Activated CD8-positive, alpha-beta memory T cell treated with anti-CD3 and anti-CD28 coated beads, Interleukin-2, amount 50 U/mL, for 4 hours (primary cell): ENCODE measurements at places on chromosomes 12 and 14.

DNA sequence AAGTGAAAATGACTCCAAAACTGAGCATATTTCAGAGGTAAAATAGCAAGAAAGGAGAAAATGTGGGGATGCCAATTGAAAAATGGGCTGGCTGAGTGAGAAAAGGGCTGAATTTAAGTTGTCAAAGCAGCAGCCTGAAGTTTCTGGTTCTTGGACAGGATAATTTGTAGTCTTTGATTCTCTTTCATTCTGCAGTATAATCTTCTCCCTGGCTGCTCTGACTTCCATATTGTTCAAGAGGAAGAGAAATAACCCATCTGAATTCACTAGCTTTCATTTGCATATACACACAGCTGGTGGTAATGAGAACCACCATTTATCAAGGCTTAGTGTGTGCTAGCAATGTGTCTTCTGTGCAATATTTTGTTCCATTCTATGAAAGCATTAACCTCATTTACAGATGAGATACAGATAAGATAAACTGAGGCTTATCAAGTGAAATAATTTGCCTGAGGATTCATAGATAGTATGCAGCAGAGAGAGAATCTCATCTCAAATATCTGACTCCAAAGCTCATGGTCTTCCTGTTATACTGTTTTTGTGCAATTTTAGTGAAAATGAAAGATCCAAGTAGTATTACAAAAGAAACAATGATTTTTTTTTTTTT lies 184.2 kb downstream of the TMTC2 start:
- no peak for DNase-seq

DNA sequence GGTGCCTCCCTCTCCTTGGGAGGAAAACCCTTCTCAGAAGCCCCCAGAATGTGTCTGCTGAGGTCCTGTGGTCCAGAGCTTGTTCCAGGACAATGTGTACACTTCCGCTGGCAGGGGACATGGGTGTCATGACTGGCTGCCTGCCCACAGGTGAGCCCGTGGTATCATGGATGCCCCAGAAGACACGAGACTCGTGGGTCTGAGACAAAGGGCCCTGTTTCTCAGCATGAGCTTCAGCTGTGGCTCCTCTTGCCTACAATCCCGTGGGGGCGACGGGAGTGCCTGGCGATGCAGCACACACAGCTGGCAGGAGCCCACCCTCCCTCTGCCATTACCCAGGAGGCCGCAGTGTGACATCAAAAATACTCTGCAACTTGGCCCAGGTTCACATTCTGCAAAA lies 7.0 kb downstream of the TMEM121 start:
- DNase-seq, result no peak

- no peak for DNase-seq
Measured at GRCh38 chr14:101862177-101862576, 100.7 kb downstream of the PPP2R5C start.

DNA sequence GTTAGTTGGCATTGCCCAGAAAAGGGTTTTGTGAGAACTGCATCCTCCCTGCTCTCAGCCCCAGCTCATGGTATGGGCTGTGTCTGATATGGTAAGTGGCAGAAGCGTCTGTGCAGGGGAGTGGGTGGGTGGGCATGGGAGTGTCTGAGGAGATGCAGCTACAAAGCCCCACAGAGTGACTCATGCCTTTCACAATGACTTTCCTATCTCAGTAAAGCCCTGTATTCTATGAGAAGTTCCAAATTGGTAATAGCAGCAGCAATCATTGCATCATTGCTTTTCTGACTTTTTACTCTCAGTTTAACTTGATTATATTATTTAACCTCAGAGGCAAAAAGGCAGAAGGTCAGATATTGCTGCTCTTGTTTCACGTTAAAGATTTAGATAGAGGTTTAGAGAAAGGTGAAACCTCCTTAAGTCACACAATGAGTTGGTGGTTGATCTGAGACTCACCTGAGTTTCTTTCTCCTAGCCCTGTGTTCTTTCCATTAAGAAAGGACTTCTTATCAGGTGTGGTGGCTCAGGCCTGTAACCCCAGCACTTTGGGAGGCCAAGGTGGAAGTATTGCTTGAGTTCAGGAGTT lies 171.7 kb downstream of the SLC5A8 start:
- DNase-seq, result no peak

DNA sequence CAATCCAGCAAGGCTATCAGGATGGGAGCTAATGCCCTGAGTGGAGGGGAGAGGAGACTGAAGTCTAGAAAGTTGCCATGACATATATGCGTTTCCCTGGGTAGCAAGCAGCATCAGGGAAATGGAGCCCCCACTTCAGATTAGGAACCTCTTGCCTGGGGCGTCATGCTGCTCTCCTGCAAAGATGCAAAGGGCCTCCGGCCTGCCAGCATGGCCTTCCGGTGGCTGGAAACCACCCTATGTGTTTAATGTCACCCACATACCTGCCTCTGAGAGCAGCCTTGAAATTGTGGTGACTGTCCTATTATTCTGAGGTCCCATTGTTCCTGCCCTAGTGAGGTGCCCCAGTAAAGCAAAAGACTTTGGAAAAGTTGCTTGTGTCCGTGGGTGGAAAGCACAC lies 10.0 kb upstream of the IFI27L2 start:
- DNase-seq, result no peak

DNA sequence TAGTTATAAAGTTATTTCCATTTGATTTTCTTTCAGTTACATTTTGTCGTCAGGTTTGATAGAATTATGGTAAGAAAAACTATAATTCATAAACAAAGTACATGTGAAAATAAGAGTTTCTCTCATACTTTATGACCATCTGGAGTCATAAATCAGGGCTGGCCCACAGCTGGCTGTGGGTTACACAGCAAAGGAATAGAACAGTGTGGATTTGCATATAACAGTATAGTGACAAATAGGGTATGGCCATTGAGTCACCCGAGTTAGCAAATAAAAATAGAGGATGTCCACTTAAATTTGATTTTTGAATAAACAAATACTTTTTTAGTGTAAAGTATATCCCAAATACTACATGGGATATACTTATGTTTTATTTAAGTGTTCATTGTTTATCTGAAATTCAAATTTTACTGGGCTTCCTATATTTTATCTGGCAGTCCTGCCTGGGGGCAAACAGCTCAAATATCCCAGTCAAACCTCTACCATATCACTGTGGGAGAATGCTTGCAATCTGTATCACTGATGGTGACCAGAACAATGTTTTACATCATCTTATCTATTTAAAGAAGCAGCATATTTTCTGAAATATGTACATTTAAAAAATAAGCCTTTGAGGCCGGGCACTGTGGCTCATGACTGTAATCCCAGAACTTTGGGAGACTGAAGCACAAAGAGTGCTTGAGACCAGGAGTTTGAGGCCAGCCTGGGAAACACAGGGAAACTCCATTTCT lies 65.5 kb downstream of the KSR2 start:
- no peak for DNase-seq

DNA sequence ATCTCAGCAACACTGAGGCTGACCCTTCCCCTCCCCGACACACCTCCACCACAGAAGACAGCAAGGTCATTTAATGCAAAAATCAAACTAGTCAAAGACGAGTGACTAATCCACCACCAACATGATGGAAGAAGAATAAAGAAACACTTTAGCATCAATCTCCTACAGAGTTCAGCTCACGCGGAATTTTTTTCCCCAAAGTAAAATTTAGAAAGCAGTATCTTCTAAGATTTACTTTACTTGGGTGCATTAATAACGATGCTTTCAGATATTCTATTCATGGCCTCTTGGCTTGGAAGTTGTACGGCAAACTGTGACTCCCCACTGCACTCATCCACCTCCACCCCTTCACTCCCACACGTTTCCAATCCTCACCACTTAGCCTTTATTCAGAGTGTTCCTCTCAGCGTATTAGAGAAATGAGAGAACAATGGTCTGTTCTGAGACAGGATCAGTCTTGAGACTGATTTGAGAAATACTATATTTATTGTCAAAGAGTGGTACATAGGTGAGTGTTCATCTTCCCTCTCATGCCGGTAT lies 1.9 kb downstream of the EGLN3 start:
- no peak for DNase-seq

GRCh38 chr12:111448846-111449790 lies 43.4 kb downstream of the SH2B3 start:
- no peak for DNase-seq

DNA sequence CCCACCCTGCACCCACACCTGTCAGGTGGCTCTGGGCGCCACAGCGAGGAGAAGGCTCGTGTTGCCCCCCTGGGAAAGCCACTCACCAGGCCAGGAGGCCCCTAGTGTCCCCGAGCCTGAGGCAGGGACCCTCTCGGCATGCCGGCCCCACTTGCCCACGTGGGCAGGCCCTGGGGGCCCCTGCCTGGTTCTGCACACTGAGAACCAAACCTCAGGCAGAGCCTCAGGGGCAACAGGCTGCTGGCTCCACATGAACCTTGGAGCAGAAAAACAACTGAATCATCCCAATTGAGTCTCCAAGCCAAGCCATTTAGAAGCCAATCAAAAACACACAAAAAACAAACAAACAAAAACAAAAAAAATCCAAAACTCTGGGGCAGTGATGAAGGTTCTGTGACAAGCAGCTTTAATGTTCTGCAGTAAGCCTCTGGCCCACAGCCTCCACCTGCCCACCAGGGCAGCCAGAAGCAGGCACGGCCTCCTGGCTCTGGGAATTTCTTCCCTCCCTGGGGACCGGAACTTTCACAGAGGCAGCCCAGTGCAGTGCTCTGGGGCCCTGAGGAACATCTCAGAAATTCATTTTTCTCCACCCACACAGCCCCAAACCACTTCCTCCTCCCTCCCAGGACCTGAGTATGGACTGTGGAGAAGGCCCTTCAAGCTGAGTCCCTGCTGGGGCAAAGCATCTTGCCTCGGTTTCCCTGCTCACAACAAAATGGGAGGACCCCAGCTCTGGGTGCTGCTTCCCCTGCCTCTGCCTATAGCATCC lies 90.2 kb downstream of the CHGA start:
- no peak for DNase-seq

DNA sequence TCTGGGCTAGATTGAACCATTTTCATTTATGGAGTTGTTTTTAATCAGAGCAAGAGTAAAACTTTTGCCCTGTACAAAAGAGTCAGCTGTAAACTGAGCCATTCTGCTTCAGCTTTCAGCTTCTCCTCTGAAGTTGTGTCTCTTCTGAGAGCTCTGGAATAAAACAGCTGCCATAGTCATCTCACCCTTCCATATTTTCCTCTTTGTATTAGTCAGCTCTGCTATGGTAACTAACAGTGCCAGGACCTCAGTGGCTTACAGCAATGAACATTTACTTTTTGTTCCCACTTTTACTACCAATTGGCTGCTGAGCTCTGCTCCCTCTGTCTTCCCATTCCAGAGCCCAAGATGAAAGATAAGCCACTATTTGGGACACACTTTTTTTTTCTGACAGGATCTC lies 178.5 kb downstream of the DAD1 start:
- DNase-seq, result no peak

- no peak for DNase-seq
Measured at GRCh38 chr12:131441638-131442336, 269.1 kb upstream of the SFSWAP start.

DNA sequence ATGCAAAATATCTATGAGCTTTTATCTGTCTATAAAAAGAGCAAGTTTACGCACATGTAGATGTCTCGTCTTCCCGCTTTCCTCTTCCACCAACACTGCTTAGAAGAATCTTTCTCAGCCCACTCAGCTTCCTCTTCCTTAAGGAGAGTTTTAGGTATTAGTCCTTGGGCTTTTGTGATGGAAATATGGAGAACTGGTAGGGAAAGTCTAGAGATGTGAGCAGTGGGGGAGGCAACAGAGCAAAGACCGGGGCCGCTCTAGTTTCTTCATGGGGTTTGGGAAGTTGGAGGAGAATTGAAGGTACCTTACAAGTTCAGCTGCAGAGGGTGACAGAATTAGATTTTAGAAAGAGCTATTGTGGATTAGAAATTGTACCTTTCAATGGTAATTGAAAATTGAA lies 56.3 kb upstream of the CPNE8 start:
- DNase-seq, result no peak

DNA sequence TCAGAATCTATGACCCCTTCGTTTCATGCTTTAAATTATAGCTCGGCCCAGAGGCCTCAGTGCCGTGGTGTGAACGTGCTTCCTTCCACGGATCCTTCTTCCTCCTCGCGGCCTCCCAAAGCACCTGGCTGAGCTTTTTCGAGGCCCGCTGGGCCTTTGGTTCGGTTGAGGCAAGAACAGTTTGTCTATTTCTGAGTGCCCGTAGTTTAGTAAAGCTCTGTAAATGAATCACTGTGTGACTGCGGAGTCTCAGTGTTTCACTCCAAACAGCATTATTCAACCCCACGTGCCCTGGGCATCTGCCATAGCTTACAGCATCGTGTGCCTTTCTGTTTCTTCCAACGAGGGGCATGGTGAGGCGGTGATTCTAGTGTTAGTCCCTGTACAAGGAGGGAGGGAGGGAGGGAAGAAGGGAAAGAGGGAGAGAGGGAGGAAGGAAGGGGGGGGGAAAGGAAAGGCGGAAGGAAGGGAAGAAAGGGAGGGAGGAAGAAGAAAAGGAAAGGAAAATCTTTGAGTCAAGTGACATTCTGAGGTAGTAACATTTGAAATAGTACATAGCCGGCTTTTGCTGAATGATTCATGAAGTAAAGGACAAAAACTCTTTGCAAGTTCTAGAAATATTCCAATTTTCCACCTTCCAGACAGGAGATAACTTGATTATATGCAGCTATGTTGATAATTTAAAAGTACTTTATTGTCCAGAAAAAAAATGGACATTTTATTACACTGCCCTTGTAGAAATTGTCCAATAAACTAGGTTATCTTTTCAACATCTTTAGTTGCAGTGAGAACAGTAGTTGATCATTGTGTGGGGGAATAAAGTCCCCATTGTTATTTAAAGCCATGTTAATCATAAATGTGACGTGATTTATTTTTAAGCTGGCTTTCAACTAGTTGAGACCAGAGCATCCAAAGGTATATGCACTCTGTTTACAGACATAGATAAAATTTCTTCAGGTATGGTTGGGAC lies 1.2 kb upstream of the TRIM9 start:
- DNase-seq, result peak; percentile 22

DNA sequence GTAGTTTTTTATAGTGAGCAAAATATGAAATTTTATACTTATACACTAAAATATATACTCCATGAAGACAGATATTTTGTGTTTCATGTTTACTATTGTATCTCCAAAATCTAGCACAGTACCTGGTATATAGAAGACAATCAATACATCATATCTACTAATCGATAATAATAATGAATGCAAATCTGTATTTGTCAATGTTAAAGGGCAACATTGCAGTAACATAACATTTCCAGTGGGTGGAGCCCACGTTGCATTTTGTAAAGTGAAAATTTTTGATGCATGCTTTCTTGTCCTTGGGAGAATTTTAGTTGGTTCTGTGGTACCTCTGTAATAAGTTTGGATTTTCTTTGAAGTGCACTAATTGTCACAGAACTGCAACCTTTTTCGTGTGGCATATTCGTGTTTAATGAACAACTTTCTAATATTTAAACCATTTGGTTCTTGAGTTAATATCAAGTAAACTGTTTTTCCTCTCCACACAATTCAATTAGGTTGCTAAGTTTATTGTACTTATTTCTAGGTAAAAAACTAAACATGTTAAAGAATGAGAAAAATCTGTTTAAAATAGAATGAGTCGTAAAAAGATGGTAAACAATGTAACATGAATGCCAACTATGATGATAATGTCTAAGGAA lies 47.4 kb downstream of the AVPR1A start:
- no peak for DNase-seq

GRCh38 chr12:89162589-89163261 lies 189.6 kb downstream of the DUSP6 start:
- peak; percentile 15 for DNase-seq

GRCh38 chr14:103545915-103546651 lies 16.4 kb downstream of the BAG5 start:
- DNase-seq, result peak; percentile 14
